ENCODE measurements at places on chromosomes 2 and 18.

DNA sequence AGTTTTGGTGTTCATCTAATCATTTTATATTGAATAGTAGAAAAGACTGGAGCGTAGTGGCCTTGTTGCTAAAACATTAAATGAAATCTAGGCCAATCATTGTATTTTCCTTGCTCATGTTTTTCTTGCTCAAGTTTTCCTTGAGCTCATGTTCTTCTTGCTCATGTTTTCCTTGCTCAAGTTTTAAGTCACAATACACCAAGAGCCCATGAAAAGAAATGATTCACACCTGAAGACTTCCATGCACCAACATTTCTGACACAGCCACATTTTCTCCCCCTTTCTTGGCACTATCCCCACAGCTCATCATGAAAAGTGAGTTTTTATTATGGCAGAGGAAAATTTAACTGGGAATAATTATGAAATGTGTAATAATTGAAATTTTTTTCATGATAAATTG lies 92.0 kb downstream of the LRP1B start:
- DNase-seq = no peak

- DNase-seq = no peak
These were observed 10.9 kb downstream of the GNLY start for GRCh38 chr2:85704800-85705679.

DNA sequence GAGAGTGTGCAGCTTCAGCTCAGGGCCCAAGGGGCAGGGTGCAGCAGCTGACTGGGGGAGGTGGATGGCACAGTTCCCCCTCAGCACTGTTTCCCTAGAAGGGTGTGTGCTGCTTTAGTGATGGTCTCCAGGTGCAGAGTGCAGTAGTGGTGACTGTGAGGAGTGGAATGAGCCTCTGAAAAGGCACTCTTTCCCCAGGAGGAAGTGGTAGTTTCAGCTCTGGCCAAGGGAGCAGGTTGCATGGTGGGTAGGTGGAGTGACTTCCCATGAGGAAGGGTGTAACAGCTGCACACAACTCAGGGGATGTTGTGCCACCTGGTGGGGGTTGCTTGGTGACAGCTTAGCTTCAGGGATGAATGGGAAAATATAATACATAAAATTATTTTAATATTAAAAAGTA lies 251.5 kb upstream of the NXPH2 start:
- DNase-seq = no peak

DNA sequence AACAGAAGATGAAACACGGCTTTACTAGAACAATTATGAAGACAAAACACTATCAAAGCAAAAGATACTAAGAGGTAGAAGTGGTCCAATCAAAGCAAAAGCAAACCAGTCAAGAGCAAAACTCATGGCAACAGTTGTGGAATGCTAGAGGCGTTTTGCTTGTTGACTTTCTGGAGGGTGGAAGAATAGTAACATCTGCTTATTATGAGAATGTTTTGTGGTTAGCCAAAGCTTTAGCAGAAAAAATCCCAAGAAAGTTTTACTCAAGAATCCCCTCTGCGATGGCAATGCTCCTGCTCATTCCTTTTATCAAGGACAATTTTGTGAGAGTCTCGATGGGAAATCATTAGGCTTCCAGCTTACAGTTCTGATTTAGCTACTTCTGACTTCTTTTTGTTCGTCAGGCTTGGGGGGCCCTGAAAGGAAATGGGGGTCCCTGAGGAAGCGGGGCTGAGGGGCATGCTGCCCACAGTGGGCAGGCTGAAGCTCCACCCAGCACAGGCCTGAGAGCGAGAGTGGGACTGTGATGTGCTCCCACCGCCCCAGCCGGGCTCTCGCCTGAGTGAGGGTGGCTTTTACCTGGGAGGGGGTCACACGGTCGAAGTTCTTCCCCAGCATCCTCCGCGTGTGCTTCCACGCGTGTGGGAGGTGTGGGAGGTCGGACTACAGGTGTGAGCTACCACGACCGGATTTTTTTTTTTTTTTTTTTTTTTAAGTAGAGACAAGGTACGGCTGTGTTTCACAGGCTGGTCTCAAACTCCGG lies 49.0 kb upstream of the MC4R start:
- no peak for DNase-seq

DNA sequence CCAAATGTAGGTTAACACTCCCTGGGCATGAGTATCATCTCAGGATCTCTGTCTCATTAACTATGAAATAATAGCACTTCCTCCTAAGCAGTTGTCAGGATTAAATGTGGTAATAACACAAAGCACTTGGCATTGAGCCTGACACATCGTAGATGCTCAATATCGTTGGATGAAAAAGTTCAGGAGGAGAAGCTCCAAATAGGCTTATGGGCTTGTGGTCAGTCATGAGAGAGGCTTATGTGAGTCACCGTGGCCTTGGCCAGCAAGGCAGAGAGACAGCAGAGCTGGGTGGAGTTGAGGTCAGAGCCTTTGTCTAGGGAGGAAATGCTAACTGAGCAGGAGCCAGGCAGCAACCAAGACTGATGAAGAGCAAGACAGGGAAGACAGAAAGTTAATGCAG lies 68.3 kb upstream of the PPM1B start:
- DNase-seq = no peak

DNA sequence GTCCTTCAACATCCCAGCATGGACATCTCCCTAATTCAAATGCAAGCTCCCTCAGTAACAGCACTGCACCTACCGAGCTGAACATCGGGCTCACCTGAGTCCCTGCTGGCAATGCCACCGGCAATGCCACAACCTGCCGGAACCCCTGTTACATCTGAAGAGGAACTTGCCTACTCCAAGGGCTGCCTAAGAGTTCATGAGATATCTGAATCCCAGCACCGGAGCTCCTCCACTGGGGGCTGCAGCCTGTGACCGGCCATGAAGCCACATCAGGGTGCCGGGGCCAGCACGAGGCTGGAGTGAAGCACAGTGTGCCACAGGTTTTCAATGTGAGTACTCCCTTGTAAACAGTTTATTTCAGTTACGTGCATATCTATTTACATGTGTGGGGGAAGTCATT lies 152.9 kb downstream of the EIPR1 start:
- no peak for DNase-seq

DNA sequence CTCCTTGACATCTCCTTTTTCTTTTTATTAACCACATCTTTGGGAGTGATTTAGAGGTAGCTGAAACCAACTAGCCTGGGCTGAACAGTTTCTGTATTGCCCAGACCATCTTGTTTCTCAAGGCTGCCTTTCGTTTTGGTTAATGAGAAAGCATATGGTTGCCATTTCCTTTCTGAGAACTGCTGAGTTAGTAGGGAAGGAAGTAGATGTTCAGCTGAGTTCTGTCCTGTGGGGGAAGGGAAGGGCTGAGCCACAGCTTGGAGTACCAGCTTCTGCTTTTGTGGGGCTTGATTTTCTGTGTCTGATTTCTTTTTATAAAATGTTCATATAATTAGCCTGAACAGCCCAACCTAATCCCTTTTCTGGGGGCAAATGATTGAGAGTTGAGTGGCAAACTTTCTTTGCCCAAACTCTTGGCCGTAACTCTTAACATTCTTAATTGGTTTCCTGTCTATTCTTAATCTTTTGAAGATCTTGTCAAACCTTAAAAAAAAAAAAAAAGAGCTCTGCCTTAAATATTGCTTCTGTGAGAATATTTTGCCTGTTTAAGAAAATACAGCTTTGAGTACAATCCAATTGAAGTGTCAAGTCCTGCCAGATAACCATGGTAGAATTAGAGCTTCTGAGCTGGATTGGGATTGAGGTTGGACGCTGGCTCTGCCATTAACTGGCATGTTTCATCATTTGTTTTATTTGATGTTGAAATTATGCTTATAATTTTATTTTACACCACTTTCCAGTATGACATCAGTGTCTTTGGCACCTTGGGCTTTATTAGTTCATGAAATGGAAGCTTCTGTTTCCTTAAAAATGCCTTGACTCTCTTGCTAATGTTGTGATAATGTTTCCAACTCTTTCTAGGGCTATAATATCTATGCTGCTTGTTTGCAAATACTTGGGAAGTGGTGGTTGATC lies 1.9 kb upstream of the NABP1 start:
- no peak for DNase-seq

GRCh38 chr2:68849579-68850030 lies 21.6 kb downstream of the BMP10 start:
- DNase-seq = no peak

DNA sequence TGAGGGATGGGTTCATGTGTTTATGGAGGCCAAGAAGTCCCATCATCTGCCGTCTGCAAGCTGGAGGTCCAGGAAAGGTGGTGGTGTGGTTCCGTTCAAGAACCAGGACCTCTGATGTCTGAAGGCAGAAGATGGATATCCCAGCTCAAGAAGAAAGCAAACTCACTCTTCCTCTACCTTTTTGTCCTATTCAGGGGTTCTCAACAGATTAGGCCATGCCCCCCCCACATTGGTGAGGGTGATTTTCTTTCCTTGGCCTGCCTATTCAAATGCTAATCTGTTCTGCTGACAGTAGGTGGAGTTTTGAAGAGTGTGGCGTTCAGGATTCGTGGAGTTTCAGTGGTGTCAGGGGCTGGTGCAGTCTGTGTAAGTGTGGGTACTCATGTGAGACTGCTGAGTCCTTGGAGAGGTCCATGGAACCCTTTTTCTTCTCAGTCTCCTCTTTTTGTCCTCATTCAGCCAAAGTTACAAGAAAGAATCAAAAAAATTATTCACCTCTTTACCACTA lies 5.9 kb downstream of the MSL3B start:
- DNase-seq = no peak

GRCh38 chr18:76658627-76659026 lies 163.6 kb upstream of the ZNF516 start:
- DNase-seq = no peak

- no peak for DNase-seq
These were observed 447 bp downstream of the TRAF3IP1 start for GRCh38 chr2:238320648-238321281.

GRCh38 chr18:37980556-37980955 lies 415.0 kb upstream of the CELF4 start:
- no peak for DNase-seq

- no peak for DNase-seq
These were observed 2.9 kb upstream of the BCL2L11 start for GRCh38 chr2:111117598-111118480.

- DNase-seq = no peak
These were observed 86.5 kb upstream of the PPP1CB start for GRCh38 chr2:28665041-28665704.

GRCh38 chr2:26178246-26178645 lies 5.4 kb downstream of the GAREM2 start:
- no peak for DNase-seq

- no peak for DNase-seq
These were observed 7.0 kb upstream of the TNS1 start for GRCh38 chr2:218009765-218010139.

- DNase-seq = no peak
These were observed 114.0 kb downstream of the FAM210A start for GRCh38 chr18:13612196-13612997.

- DNase-seq = no peak
These were observed 43.7 kb upstream of the TWIST2 start for GRCh38 chr2:238803996-238804870.

- DNase-seq = no peak
These were observed 84.1 kb downstream of the LDLRAD4 start for GRCh38 chr18:13302457-13303225.

Measured in NCI-H1436 treated with DMSO at 0.1 percent for 48 hours (cell line).